ENCODE measurements at places on chromosomes 3 and 15.

DNA sequence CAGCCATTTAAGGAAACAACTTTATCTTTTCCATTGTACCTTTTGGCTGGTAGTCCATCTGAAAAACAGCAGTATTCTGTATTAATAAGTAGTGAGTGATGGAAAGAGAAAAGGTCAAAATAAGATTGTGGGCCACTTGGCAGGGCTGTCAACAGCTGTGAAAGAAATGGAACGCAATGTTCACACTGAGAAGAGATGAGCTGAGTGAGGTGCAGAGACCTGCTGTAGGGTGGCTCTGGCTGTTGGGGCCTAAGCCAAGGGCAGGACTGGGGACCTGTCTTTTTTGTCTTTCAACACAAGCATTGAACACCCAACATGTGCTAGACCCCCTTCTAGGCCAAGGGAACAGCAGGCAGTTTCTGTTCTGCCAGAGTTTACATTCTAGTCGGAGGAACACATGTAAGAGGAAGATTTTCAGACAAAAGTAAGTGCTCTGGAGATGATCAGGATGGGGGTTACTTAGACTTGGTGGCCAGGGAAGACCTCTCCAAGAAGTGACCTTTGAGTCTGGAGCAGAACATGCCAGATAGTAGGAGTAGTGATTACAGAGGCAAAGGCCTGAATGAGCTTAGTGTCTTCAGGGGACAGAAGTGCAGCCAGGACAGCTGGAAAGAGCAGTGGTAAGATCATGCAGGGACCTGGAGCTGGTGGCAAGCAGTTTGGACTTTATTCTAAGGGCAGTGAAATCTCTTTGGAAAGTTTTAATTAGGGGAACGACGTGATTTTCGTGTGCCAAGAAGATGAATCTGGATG lies 29.6 kb downstream of the TSEN2 start:
- no peaks in the 10 kb centered on the region for H3K4me1 ChIP-seq
- no peaks in the 10 kb centered on the region for H3K27me3 ChIP-seq
- peak overlapping the region; percentile 52 for H3K27ac ChIP-seq
- H3K36me3 ChIP-seq, result no peaks in the 10 kb centered on the region

DNA sequence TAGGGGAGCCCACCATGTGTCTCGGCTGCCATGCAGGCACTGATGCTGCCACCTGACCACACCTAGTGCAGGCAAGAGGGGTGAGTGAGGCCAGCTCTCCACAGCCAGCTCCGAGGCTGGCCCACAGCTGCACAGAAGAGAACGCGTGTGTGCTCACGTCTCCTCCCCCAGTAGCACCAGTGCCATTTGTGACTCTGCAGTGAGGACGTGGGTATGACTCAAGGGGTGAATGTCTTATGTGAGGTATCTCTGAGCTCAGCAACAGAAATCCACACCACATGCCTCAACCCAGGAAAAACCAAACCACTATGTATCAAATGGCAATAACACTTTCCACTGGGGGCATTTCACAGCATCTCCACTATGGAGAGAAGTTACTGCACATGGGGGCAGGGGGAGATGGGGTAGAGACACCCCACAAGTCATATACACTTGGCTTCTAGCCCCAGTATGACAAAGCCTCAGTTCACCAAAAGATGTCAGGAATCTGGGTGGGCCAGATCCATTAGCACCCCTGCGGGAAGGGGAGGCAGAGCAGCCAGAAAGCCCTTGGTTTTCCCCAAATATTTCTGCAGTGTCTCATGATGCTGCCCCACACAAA lies 87.6 kb downstream of the LRIG1 start:
- no peak overlapping the region for H3K4me3 ChIP-seq
- H3K36me3 ChIP-seq, result peaks cover 5% of the 10 kb centered on the region
- no peaks in the 10 kb centered on the region for H3K4me1 ChIP-seq
- H3K27me3 ChIP-seq, result no peaks in the 10 kb centered on the region

DNA sequence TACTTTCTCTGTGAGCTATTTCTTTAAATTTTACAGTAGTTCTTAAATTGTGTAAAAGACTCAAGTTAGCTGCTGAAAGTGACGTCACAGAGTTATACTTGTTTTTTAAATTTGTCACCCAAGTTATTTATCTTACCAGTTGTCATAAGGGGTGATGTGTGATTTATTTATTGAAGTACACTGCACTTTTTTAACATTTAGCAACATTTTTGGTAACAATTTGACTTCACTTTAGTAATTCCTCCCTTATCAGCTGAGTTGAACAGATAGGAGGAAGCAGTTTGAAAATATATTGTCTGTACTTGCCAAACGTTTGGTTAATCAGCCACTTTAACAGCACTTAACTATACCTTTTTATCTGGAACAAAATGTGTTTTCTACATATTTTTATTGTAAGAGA lies 3.8 kb downstream of the STT3B start:
- H3K27ac ChIP-seq, result no peak overlapping the region
- no peak for DNase-seq
- H3K36me3 ChIP-seq, result no peaks in the 10 kb centered on the region
- H3K4me1 ChIP-seq, result peaks cover 2% of the 10 kb centered on the region
- no peaks in the 10 kb centered on the region for H3K27me3 ChIP-seq

DNA sequence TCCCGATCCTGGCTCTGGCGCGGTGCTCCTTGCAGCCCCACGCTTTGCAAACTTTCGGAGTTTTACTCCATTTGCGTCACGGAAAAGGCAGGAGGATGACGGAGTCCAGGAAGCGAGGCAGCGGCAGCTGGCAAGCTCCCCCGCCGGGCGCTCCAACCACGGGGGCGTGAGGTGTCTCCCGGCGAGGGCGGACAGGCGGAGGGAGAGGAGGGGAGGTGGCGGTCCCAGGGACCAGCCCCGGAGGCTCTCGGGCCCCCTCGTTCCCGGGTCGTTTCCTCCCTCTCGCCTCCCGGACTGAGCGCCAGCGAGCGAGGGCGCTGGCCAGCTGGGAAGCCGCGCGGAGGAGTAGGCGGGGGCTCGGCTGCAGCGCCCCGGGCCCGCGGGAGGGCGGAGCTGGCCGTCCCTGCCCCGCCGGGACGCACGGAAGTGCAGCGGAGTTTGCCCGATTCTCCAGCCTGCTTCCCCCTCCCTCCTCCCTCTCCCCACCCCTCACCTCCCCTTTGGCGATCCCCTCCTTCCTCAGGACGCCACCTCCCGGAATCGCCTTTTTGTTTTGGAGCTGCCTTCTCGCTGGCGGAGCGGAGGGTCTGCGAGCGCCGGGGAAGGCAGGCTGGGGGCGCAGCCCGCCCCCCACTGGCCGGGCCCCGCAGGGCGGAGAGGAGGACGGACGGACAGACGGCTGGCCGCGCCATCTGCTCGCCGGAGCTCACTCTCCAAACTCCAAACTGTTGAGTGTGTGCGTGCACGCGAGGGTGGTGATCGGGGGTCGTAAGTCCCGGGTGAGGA lies at the start of gene SNX33:
Gene SNX33 (plus strand): TSS at position 543 of the 786 bp plus-strand sequence. CDS start 1,191 bp downstream, outside the sequence.
- H3K4me1 ChIP-seq, result no peaks in the 10 kb centered on the region
- peak within 1 kb of the TSS; percentile 97 for H3K27ac ChIP-seq
- DNase-seq, result peak; percentile 92
- no peaks in the 10 kb centered on the region for H3K36me3 ChIP-seq
- H3K27me3 ChIP-seq, result no peaks in the 10 kb centered on the region

- H3K4me3 ChIP-seq, result no peak overlapping the region
- no peaks in the 10 kb centered on the region for H3K36me3 ChIP-seq
- no peak for DNase-seq
- no peaks in the 10 kb centered on the region for H3K4me1 ChIP-seq
- H3K27ac ChIP-seq, result no peak overlapping the region
- no peaks in the 10 kb centered on the region for H3K27me3 ChIP-seq
Observed at GRCh38 chr3:197761784-197762183, 12.1 kb downstream of the FYTTD1 start.

DNA sequence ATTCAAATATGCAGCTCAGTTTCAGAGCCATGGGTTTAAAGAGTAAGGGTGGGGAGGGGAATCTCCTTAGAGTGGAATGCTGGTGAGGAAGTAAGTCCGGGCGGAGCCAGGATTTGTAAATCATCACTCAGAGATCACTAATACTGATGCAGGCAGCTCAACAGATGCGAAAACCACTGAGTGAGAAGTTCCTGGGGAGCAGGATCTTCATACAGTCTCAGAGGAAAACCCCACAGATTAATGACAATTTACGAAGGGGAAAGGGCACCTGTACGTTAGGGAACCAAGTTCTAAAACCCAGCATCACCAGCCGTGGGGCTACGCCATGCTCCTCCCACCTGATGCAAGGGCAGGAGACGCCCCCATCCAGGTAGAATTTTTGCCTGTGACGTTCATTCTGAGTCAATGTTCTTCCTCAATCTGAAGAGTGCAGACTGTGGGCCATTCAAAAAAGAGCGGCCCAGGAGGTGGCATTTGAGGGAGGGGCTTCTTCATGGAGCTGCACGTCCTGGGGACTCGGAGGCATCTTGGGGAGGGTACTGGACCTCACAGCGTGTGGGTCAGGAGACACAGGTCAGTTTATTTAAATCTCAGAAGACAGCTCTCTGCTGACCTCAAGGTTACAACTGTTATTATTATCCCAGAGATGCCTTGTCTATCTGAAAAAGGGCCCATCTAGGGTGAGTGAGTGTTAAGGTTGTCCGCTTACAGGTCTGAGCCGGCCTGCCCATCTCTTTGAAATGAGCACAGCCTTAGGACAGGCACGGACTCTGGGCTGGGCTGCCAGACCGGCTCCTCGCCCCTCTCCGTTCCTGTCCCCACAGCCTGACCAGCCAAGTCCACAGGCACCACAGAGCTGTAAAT lies 228.0 kb downstream of the XXYLT1 start:
- H3K36me3 ChIP-seq, result no peaks in the 10 kb centered on the region
- no peak overlapping the region for H3K27ac ChIP-seq
- DNase-seq, result no peak

DNA sequence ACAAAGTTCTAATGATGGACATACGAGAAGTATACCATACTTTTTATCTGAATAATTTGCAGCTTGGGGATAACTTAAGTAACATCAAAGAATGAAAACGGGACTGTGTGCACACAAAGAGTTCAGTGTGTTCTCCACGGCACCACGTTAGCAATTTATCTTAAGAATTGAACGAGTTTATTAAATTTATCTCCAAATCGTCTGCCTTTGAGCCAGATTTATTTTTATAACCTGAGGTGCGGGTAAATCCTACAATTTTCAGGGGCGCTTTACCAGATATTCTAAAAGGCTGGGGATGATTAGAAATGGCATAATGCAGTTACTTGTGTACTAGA lies 3.5 kb downstream of the CHD2 start:
- H3K27me3 ChIP-seq, result no peaks in the 10 kb centered on the region
- DNase-seq, result no peak
- H3K4me3 ChIP-seq, result peak overlapping the region; percentile 65

DNA sequence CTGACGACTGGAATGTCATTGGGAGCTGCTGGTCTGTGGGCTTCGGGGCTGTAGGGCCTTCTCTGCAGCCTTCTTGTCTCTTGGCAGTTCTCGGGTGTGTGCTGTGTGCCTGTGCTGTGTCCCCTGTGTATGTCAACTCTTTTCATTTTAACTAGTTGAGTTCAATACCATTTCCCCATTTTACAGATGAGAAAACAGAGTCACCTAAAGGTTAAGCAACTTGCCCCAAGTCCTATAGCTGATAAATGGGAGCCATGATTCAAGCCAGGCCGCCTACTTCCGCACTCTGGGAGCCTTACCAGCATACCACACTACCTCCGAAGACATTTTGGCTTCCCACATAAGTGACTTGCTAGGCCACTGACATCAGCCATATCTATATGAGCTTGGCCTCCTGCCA lies 85.7 kb downstream of the FAM81A start:
- no peak for DNase-seq
- no peaks in the 10 kb centered on the region for H3K27me3 ChIP-seq
- H3K27ac ChIP-seq, result no peak overlapping the region
- no peak overlapping the region for H3K4me3 ChIP-seq
- H3K36me3 ChIP-seq, result no peaks in the 10 kb centered on the region

- no peaks in the 10 kb centered on the region for H3K4me1 ChIP-seq
- no peaks in the 10 kb centered on the region for H3K27me3 ChIP-seq
- peak overlapping the region; percentile 57 for H3K27ac ChIP-seq
- no peak for DNase-seq
- H3K36me3 ChIP-seq, result no peaks in the 10 kb centered on the region
Observed at GRCh38 chr3:110180733-110181132, 843.4 kb upstream of the DPPA4 start.

GRCh38 chr15:44093836-44094235 lies 101.2 kb downstream of the FRMD5 start:
- no peaks in the 10 kb centered on the region for H3K36me3 ChIP-seq
- H3K27ac ChIP-seq, result no peak overlapping the region
- H3K27me3 ChIP-seq, result no peaks in the 10 kb centered on the region
- H3K4me3 ChIP-seq, result no peak overlapping the region

GRCh38 chr15:40136470-40137302 lies 24.2 kb upstream of the BUB1B start:
- H3K27me3 ChIP-seq, result no peaks in the 10 kb centered on the region
- H3K27ac ChIP-seq, result no peak overlapping the region
- no peak overlapping the region for H3K4me3 ChIP-seq
- DNase-seq, result no peak
- H3K36me3 ChIP-seq, result no peaks in the 10 kb centered on the region
- H3K4me1 ChIP-seq, result no peaks in the 10 kb centered on the region

DNA sequence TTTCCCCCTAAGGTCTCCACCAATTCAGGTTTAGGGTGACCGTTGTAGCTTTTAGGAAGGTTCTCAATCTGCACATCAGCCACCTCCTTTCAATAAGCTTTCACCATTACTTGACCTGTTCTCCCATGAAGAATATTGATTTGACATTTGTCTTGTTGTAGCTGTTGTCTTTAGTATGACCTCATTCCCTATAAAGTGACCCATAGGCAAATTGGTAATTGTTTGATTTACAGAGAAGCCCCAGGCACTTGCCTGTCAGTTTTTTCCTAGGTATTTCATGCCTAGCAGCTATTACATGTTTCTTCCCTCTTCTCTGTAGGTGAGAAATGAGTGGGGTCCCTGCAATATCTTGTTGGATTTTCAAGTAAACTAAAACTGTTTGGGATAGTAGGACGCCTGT lies 36.0 kb downstream of the CHD2 start:
- H3K27ac ChIP-seq, result no peak overlapping the region
- DNase-seq, result no peak
- H3K4me3 ChIP-seq, result no peak overlapping the region
- H3K36me3 ChIP-seq, result peaks cover 7% of the 10 kb centered on the region

DNA sequence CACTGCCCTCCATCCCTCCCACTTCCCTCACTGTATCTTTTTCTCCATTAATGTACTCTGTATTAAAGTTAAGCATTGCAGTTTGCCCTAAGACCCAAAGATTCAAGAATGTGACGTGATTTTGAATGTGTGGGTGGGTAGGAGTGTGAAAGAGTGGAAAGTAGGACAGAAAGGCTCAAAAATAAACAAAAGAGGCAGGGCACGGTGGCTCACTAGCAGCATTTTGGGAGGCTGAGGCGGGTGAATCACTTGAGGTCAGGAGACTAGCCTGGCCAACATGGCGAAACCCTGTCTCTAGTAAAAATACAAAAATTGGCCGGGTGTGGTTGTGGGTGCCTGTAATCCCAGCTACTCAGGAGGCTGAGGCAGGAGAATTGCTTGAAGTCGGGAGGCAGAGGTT lies 18.4 kb downstream of the TFRC start:
- peaks cover 7% of the 10 kb centered on the region for H3K36me3 ChIP-seq
- no peaks in the 10 kb centered on the region for H3K4me1 ChIP-seq
- DNase-seq, result no peak

- no peak for DNase-seq
- H3K4me3 ChIP-seq, result no peak overlapping the region
Observed at GRCh38 chr3:57570878-57571277, 14.8 kb downstream of the PDE12 start.

- H3K4me3 ChIP-seq, result no peak overlapping the region
- H3K36me3 ChIP-seq, result no peaks in the 10 kb centered on the region
- H3K4me1 ChIP-seq, result no peaks in the 10 kb centered on the region
- no peak for DNase-seq
- H3K27me3 ChIP-seq, result no peaks in the 10 kb centered on the region
Observed at GRCh38 chr3:40116478-40117177, 192.9 kb upstream of the EIF1B start.

All from aorta (tissue), 5 donors.